ENCODE measurements at places on chromosomes 3 and 15.

GRCh38 chr3:195550723-195551122 lies 7.6 kb upstream of the PPP1R2 start:
- DNase-seq: no peak

- no peak for DNase-seq
Observed at GRCh38 chr3:11907667-11908660, 61.3 kb upstream of the TAMM41 start.

GRCh38 chr3:100556673-100557310 lies 52.6 kb upstream of the ADGRG7 start:
- DNase-seq: no peak

DNA sequence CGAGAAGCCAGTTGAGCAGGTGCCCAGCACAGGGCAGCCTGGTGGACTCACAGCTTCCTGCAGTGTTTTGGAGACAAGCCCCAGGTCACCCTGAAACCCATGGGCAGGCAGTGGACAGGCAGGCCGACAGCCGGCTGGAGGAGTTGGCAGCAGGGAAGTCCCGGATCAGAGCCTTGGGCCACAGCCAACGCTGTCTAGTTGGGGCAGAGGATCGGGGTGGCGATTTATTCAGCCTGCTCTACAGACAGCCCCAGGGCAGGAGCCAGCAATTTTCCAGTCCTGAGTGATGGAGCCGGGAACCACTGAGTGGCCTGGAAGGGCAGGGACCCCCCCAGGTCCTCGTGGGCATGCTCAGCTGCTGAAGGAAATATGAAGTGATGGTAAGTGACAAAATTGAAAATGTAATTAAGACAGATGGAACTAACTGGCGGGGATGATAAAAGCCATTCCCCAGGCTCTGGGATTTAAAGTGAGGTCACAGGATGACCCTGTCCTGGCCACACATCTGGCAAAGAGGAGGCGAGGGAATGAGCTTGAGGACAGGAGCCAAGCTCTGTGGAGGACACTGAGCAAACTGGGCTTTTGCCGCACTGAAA lies 34.4 kb upstream of the TBC1D21 start:
- DNase-seq: peak; percentile 2

GRCh38 chr3:140972833-140973232 lies 31.2 kb downstream of the SLC25A36 start:
- DNase-seq: peak; percentile 4

GRCh38 chr3:187946163-187946691 lies 201.0 kb upstream of the BCL6 start:
- peak; percentile 84 for DNase-seq

- DNase-seq: no peak
Observed at GRCh38 chr3:188331166-188331565, 177.2 kb downstream of the LPP start.

- DNase-seq: no peak
Observed at GRCh38 chr3:33167716-33168336, 50.8 kb downstream of the SUSD5 start.

GRCh38 chr15:44194323-44195150 lies 534 bp downstream of the FRMD5 start:
- peak; percentile 20 for DNase-seq

DNA sequence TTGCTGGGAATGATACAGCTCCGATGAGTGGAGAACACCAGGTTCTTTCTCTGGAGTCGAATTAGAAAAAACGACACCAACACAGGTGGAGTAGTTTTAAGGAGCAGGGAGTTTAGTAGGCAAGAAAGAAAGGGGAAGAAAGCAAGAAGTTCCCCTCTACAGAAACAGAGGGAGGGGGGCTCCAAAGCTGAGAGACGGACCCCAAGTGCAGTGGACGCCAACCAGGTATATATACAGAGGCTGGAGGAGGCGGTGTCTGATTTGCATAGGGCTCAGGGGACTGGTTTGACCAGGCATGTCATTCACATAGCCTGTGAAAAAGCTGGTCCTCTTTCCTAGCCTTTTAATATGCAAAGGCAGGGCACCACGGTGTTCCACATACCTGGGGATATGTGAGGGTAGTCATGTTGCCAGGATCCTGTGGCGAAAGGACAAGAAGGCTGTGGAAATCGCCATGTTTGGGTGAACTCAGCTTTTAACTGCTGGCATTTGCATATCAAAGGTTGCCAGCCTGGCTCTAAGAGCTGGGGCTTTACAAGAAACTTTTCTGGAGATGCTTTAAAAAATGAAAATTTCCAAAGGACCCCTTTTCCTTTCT lies 887.4 kb upstream of the EPHA6 start:
- no peak for DNase-seq

- no peak for DNase-seq
Observed at GRCh38 chr3:63864008-63864964, 619 bp downstream of the ATXN7 start.

- no peak for DNase-seq
Observed at GRCh38 chr15:39593656-39594445, 13.0 kb downstream of the THBS1 start.

GRCh38 chr3:40465111-40465407 lies 7.9 kb downstream of the RPL14 start:
- DNase-seq: no peak

DNA sequence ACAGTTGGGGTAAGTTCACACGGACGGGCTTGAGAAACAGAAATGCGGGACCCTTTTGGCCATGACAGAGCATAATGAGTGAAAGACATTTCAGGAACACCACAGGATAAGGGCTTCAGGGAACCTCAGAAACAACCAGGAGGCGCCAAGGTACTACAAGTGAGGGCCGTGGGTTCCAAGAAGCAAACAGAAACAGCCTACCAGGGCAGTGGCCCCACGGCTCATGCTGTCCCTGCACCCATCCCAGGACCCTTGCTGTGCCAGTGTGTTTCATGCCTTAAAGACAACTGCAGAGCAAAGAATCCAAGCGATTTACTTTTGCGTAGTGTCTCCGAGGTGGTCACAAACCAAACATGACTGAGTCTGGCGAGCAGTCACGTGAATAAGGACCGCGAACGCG lies 54.0 kb downstream of the RUBCN start:
- DNase-seq: no peak

DNA sequence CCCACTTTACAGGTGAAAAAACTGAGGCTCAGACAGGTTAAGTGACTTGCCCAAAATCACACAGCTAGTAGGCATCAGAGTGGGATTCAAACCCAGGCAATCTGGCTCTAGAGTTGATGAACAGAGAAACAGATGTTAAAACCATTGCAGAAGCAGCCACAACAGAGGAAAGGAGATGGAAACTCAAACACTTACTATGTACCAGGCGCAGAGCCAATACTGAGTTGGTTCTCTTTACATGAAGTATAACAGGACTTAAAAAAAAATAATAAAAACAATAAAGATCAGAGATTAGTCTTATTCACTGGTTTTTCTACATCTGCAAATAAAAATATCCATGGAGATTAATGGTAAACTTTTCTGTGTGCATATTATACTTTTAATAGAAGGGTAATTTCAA lies 84.9 kb upstream of the SPATA12 start:
- no peak for DNase-seq

DNA sequence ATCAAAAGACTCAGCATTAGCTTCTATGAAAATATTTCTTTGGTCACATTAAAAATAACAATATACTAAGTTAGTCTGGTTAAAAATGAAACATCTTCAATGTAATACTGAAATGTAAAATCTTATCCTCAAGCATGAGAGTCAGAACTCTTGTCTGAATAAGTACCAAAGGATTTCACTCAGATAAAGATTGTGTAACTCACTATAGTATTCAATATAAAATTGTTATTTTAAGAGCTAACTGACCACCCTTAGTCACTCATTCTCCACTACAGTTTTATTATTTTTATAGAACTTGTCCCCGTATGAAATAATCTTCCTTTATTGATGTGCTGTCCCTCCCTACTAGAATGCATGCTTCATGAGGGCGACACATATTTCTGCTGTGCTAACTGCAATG lies 426.3 kb downstream of the MECOM start:
- no peak for DNase-seq

DNA sequence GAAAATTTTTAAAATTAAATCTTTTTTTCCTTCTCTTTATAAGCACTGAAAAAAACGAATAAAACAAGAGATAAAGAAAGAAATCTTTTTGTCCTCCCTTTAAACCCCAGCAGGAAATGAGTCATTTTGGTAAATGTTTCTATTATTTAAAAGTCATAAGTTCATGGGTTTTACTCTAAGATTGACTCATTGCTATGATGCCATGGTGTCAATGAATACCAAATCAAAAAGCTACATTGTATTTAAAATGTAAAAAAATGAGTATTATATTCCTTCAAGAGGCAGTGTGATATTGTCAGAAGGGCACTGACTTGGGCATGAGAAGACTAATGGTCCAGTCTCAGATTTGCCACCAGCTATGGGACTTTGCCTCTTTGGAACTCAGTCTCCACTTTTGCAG lies 303.4 kb upstream of the DNAJC19 start:
- no peak for DNase-seq

DNA sequence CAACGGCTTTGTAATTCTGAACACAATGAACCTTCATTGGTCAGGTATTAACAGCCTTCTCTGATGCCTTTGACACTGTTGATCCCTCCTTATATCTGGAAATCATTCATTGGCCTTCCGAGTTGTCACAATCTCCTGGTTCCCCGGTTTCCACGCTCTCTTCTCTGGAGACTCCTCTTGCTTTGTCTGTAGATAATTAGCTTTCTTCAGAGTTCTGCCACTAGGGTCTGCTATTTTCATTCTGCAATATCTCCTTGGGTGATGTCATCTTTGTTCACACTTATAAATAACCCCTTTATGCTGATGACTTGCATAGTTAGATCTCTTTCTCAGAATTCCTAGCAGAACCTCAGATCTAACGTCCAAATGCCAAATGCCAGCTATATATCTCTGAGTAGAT lies 583.8 kb upstream of the ZNF717 start:
- DNase-seq: no peak

DNA sequence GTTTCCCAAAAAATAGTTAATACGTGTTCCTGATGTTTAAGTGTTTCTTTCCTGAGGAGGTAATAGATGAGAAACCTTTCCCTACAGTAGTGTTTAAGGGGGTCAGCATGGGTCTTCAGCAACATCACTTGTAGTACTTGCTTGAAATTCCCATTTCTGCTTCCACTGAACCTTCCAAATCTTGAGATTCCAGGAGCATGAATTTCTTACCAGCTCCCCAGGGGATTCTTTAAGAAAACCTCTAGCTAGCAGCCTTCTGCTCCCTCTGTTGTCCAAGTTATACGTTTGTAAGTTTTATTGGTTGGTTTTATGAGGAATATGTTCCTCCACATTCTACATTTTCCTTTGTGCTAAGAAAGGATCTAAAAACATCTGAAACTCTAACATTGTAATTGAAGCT lies 38.2 kb upstream of the ACP3 start:
- DNase-seq: no peak

DNA sequence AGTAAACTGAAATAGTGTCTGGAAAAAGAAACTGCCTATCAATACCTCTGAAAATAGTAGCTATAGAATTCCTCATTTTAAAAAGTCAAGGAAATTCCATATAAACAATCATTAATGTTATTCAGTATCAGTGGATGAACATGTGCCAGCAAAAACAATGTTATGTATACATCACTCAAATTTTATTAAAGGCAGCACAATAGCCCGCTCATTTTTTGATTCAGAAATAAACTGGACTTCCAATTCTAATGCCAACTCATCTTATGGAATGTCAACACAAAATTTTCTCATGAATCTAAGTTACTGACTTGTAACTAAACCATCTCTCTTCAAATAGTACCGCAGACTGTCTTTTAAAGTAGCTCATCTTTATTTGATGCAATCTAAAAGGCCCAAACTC lies 19.0 kb downstream of the THBS1 start:
- DNase-seq: no peak

Data from DMS79 treated with DMSO at 0.1 percent for 48 hours (cell line).